NCI-H187 (cell line): ENCODE measurements at places on chromosomes 6 and 20.

DNA sequence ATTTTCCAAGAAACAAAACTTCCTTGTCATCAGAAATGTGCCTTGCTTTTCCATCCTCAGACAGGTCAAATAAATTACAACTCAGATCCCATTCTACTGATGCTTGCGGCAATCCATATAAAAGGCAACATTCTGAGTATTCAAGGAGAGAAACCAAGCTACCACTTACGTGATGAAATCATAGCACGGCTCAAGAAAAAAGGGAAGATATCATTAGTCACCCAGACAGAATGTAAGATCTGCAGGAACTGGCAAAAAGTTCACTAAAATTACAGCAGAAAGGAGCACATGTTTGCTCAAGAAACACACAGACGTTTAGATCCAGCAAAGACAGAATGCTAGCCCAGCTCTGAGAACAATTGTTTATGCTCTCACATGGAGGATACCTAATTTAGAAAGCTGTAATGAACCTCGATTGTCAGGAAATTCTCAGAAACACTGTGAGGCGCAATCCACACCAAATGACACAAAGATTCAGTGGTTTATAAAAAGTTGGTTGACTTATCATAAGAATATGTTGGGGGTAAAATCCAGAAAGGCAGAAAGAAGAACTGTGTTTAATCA lies 304.2 kb downstream of the ADGRG6 start:
- DNase-seq, result no peak

GRCh38 chr6:157484181-157484580 lies 103.2 kb downstream of the ZDHHC14 start:
- no peak for DNase-seq

- no peak for DNase-seq
Observed at GRCh38 chr20:63313349-63314014, 20.5 kb downstream of the COL20A1 start.

DNA sequence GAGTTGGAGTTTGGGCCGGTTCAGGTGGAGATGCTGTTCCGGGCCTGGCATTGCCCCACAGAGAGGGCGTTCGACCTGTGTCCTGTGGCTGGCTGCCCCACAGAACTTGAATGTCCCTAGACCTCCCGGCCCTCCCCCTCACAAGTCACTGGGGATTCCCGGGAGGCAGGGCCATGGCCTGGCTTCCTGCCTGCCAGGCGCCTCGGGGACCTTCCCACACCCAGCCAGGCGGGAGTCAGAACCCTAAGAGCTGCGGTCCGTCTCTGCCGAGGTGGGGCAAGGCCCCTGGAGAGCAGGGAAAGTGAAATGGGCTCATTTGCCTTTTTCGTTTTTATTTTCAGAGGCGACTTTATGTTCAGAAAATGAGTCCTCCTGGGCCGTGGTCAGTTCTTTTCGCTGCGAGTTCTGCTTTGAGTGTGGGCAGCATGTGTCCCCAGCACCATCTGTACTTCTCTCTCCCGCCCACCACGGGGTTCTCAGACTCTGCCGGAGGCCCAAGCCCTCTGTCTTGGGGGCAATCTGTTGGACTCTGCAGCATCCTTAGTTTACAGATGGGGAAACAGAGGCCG lies 8.5 kb downstream of the RBM38 start:
- no peak for DNase-seq

- DNase-seq, result no peak
Observed at GRCh38 chr6:32416036-32416435, 9.1 kb upstream of the BTNL2 start.
